ENCODE measurements at places on chromosomes 3 and 15.

GRCh38 chr3:117358717-117359314, 649.2 kb downstream of the TUSC7 start:
- no peak for DNase-seq

DNA sequence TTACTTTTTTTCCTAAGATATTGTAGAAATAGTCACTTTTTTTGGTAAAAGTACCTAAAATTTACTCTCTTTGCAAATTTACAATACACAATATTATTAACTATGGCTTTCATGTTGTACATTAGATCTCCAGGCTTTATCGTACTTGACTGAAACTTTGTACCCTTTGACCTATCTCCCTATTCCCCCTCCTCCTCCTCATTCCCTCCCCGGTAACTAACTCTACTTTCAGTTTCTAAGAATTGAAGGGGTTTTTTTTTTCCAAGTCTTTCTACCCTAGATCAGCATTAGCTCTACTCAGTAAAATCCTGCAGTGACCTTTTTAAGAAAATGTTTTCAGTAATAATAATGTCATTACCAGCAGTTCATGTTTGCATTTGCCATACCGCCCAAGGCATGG, 10.1 kb downstream of the HACL1 start:
- DNase-seq: no peak

DNA sequence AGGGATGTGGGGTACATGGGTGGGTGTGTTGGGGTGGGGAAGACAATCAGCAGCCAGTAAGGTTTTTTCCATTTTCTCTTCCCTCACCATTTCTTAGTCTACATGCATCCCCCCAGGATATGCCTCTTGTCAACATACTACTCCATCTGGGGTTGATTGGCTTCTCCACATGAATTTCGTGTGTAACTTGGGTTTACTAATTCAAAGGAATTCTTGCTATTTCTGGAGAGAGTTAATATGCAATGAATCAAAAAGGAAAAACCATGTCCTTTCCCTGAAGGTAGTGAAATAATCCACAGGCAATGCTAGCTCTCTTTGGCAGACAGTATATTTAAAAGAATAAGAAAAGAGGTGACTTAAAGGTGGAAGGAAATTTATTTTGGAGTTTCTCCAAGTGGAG, 198.4 kb downstream of the EBLN2 start:
- DNase-seq: no peak

DNA sequence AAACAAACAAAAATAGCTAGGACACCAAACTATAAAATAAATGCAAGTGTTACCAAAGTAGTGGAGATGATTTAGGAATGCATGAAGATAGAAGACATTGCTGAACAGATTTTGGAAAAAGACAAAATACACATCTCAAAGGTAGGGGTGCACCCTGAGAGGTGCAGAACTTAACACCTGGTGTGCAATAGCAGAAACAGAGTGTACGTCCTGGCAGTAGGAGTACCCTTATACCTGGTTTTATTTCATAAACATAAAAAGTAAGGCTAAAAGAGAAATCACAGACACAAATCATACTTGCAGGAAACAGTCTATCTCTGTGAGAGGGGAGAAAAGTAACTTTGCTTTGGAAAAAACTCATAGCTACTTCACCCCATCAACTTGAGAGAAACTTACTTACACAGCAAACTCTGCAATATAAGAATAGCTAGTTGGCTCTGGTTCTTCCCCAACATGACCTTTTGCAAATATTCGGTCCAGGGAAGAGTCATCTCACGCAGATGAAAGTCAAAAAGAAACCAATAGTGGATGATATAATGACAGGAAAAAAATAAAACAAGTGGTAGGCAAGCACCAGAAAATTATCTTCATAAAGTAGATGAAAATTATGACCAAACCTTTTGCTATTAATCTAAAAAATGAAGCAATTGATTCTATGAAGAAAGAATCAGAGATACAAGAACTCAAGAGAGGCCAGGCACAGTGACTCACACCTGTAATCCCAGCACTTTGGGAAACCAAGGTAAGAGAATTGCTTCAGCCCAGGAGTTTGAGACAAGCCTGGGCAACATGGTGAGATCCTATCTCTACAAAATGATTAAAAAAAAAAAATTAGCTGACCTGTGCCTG, 108.9 kb upstream of the BNIP2 start:
- DNase-seq: no peak

- no peak for DNase-seq
Observed at GRCh38 chr3:184306341-184306972, 7.4 kb downstream of the PSMD2 start.

DNA sequence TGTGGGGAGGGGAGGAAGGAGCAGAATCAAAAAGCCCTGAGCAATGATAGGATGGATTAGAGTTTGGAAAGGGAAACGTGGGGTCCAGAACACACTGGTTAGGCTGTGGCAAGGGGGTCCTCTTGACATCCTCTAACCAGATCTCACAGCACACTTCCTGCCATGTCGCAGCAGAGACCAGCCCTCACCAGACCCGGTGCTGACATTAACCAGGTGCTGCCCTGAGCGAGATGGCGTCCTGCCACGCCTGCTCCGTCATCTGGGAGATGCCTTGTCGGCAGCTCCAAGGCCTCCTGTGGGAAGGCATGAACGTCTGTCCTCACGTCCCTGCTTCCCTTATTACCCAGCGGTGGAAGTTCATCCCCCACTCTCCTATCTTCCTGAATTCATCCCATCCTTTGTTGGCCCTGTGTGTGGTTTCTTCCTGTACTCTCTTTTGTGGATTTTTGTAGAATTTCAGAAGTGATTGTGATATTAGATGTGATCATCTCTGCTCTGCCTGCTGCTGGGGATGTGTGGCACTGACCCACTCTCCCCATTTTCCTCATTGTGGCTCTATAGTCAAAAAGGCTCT, 29.4 kb upstream of the MYZAP start:
- DNase-seq: no peak

DNA sequence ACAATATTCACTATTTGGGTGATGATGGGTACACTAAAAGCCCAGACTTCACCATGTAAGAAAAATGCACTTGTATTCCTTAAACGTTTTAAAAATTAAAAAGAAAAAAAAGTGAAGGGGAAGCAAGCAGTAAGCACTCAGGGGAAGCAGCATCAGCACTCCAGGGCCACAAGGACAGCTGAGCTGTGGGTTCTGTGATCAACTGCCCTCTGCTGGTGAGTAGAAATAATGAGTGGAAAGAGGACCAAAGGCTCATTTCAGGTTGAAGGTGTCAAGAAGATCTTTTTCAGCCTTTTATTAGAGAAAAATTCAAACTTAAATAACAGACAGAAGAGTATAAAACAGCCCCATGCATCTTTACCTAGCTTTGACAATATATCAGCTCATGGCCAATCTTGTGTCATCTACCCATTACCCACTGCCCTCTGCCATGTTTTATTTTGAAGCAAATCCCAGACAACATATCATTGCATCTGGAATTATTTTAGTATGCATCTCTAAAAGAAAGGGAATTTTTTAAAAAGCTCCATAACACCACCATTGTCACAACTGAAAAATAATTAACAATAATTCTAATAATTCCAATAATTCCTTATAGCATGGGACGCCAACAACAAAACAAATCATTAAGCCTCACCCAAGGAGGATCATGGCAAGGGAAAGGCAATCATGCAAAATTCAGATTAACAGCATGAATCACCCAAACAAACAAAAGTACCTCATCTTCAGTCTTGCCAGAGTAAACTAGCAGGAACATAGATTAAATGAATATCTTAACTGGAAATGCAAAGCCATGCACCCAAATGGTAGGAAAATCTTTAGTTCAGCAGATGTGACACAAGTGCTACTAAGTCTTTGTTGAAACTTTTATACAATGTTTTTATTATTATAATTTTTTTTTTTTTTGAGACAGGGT, 42.5 kb downstream of the TAMM41 start:
- DNase-seq: peak; percentile 28

DNA sequence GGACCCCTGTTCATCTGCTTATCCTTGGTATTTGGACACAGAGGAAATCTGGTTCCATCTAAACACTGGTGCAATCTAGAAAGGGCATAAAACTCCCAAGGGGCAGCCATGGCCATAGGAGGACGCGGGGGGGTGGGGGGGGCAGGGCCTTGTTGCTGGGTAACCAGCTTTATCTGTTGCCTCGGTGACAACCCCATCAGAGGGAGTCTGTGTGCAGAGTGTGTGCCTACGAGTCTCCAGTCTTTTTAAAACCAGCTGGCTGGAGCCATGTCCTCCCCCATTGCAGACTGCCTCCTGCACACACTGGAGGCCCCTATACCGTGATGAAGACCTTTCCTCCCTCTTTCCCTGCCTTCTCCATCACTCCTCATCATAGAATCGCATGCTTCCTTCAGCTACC, 26.4 kb upstream of the CORO2B start:
- DNase-seq: no peak

DNA sequence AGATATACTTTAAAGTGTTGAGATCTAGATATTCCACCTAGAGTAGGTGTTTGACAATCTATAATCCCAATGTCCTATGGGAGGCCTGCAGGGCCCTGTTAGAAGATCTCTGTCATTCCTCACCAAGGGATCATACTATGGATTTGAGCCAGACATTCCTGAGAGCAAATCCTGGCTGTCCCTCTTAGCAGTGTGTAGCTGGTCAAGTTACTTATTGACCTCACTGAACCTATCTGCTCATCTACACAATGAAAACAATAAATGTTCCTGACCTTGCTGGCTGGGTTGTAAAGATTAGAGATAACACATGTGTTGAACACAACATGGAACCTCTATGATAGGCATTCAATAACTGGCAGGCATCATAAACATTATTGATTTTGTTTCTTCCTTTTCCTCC, 265.6 kb upstream of the ATP11B start:
- DNase-seq: no peak

- DNase-seq: no peak
Observed at GRCh38 chr3:112397556-112397955, 64.6 kb downstream of the CD200 start.

GRCh38 chr3:143979813-143980212, 8.2 kb downstream of the DIPK2A start:
- no peak for DNase-seq

DNA sequence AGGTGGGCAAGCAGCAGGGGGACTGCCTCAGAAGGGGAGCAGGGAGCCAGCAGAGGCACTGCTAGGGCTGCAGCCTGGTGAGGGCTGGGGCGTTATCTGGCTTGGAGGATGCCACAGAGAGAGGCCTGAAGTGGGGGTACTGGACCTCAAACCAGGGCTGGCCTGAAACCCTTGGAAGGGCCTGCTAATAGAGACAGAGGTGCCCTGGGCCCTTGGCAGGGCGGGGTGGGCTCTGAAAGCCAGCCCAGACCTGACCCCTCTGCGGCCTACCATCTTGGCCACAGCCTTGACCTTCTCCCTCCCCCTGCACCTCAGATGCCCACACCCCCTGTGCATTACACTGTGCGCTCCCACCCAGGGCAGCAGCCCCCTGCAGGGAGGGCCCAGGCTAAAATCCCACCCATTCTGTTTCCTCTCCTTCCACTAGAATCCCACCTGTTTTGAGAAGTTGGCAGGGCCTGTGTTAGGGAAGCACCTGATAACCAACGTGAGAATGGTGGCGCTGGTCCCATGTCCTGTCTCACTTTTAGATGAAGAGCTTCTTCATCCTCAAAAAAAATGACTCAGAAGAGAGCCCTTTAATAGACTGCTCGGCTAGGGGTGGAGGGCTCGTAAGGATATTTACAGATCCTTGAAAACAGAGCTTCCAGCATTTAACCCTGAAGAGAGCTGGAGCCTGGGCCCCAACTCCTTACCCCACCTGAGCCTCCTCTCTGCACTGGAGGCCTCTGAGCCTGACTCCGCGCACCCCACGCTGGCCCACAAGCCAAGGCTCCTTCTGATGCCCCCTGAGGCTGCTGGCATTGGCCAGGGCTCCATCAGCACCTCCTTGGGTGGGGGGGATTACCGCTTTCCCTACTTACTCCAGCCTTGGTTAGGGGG, 29.8 kb downstream of the LOXL1 start:
- DNase-seq: no peak

GRCh38 chr3:10223676-10224639, 24.3 kb upstream of the TATDN2 start:
- DNase-seq: no peak

- no peak for DNase-seq
Observed at GRCh38 chr3:88105325-88105724, 44.4 kb upstream of the C3orf38 start.

DNA sequence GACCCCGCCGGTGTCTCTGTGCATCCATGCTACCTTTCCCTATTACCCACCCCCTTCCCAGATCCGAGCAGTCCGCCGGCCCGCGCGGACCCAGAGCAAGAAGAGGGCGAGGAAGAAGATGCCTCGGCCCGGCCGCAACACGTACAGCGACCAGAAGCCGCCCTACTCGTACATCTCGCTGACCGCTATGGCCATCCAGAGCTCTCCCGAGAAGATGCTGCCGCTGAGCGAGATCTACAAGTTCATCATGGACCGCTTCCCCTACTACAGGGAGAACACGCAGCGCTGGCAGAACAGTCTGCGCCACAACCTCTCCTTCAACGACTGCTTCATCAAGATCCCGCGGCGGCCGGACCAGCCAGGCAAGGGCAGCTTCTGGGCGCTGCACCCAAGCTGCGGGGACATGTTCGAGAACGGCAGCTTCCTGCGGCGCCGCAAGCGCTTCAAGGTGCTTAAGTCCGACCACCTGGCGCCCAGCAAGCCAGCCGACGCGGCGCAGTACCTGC, 788 bp downstream of the FOXB1 start:
- no peak for DNase-seq

DNA sequence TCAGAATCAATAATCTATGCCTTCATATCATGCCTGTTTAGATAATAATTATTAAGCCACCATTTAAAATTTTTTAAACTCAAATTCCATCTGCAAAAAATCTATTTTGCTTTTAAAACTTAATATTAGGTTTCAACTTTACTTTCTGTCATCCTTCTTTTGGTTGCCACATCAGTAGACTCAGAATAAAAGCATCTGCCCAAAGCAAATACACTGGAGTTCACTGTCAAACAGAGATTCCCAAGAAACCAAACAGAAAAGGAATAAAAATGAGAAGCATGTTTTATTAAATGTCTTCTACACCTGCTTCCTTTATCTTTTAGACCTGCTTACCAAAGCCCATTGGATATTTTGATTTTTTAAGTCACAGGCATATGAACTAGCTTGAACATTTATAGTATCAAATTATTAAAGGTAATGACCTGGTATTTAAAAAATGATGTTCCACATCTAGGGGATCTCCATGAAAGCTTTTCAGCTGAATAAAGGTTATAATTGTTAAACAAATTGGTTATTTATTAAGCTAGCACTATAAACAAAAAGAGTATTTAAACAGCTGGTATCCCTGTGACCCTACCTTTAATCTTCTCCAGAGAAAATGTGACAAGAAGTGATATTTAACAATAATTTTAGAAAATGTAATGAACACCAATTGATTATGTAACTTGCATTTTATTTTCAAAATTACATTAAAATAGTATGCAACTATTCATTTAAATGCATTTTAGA, 62.5 kb downstream of the ALCAM start:
- no peak for DNase-seq

- no peak for DNase-seq
Observed at GRCh38 chr3:128196647-128197046, 43.4 kb downstream of the EEFSEC start.
